ENCODE measurements at places on chromosomes 5 and 9.

- no peak overlapping the region for H3K4me3 ChIP-seq
- H3K36me3 ChIP-seq, result no peaks in the 10 kb centered on the region
- H3K27me3 ChIP-seq, result no peaks in the 10 kb centered on the region
- H3K4me1 ChIP-seq, result no peaks in the 10 kb centered on the region
Observed at GRCh38 chr5:168364151-168364661, 72.8 kb downstream of the WWC1 start.

DNA sequence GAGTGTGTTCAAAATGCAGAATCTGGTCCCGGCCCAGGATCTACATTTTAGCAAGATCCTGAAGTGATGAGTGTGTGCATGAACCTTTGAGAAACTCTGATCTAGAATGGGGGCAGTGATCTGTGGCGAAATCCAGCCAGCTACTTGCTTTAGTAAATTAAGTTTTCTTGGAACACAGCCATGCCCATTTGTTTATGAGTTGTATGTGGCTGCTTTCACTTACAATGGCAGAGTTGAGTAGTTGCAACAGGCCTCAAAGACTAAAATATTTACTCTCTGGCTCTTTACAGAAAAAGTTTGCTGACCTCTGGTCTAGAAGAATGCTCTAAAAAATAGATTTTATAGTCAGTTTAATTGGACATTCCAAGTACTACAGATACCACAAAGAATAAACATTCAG lies 588.3 kb downstream of the BNC2 start:
- H3K27ac ChIP-seq, result no peak overlapping the region
- H3K27me3 ChIP-seq, result no peaks in the 10 kb centered on the region
- no peaks in the 10 kb centered on the region for H3K36me3 ChIP-seq
- no peaks in the 10 kb centered on the region for H3K4me1 ChIP-seq

- H3K4me1 ChIP-seq, result no peaks in the 10 kb centered on the region
- no peak overlapping the region for H3K27ac ChIP-seq
- DNase-seq, result no peak
- H3K36me3 ChIP-seq, result no peaks in the 10 kb centered on the region
- no peak overlapping the region for H3K4me3 ChIP-seq
Observed at GRCh38 chr9:6239048-6239461, 23.4 kb downstream of the IL33 start.

- no peak for DNase-seq
- no peak overlapping the region for H3K27ac ChIP-seq
- no peaks in the 10 kb centered on the region for H3K27me3 ChIP-seq
- no peak overlapping the region for H3K4me3 ChIP-seq
Observed at GRCh38 chr9:36165826-36166167, 3.4 kb upstream of the CCIN start.

DNA sequence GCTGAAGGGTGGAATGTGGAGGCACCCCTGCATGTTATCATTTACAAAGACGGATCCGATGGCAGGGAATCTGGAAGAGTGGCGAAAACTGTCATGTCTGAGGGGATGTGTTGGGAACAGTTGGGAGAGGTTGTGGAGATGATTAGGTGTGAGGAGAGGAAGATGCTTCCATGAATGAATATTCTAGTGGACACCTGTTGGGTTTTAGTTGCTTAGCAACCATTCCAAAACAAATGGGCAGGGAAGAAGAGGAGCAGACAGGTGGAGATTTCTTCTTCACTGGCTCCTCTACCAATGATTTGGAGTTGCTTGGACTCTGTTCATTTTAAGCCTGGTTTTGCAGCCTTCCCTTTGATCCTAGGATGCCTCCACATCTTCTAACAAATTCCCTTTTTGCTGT lies 465.3 kb upstream of the CLINT1 start:
- H3K27me3 ChIP-seq, result no peaks in the 10 kb centered on the region
- H3K27ac ChIP-seq, result no peak overlapping the region
- H3K36me3 ChIP-seq, result no peaks in the 10 kb centered on the region
- no peak overlapping the region for H3K4me3 ChIP-seq
- H3K4me1 ChIP-seq, result no peaks in the 10 kb centered on the region

- DNase-seq, result no peak
- no peak overlapping the region for H3K4me3 ChIP-seq
- H3K36me3 ChIP-seq, result no peaks in the 10 kb centered on the region
- no peaks in the 10 kb centered on the region for H3K4me1 ChIP-seq
Observed at GRCh38 chr5:73954381-73954780, 328.4 kb downstream of the ARHGEF28 start.

- no peak overlapping the region for H3K4me3 ChIP-seq
- no peak for DNase-seq
- H3K27ac ChIP-seq, result no peak overlapping the region
- no peaks in the 10 kb centered on the region for H3K36me3 ChIP-seq
- no peaks in the 10 kb centered on the region for H3K4me1 ChIP-seq
- no peaks in the 10 kb centered on the region for H3K27me3 ChIP-seq
Observed at GRCh38 chr5:51944500-51945125, 561.4 kb downstream of the ISL1 start.

DNA sequence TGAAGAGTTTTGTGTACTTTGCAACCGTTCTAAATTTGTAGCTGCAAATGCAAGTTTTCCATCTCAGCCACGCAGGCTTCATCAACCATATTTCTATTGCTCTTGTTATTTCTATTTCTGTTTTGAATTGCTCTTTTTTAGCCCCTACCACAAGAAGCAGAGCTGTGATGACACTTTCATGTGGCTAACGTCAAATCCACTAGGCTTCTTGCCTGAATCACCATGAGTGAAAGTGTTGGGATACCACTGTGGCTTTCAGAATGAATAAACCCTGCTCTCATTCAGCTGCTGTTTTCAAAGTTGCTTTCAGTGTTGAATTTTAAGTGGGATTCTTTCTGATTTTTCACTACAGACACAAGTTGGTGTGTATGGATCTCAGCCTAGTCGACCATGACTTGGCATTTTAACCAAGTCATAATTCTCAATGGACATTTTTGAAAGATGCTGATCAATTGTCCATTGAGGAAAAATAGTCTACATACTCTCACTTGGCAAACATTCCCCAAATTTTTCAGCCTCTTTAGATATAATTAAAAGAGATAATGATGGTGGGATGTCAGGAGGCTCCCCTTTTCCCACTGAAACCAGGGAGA lies 41.0 kb upstream of the MTAP start:
- H3K27ac ChIP-seq, result no peak overlapping the region
- no peaks in the 10 kb centered on the region for H3K36me3 ChIP-seq
- no peak for DNase-seq
- H3K4me3 ChIP-seq, result no peak overlapping the region
- peaks cover 2% of the 10 kb centered on the region for H3K27me3 ChIP-seq

DNA sequence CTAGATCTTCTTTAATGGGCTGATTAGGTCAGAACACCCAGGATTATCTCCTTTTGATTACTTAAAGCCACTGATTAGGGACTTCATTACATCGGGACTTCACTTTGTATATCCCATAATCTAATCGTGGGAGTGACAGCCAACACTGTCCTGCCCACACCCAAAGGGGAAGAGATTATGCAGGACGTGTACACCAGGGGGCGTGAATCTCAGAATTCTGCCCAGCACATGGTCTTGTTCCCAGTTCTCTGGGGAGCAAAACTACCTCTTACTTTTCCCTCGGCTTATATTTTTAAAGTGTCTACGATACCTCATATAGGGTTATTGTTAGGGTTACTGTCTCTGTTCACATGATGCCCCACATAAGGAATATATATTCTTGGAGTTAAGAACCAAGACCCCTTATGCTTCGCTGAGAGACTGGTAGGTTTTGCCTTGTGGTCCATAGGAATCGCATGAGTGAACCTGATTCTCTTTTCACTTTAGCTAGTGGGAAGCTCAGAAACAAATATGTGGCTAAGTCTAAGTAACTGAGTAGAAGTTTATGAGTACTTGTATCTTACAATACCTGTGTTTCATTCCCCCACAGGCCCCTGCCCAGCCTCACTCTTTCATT lies 192.7 kb downstream of the GNA14 start:
- H3K4me1 ChIP-seq, result peaks cover 2% of the 10 kb centered on the region
- H3K27ac ChIP-seq, result no peak overlapping the region
- DNase-seq, result peak; percentile 24
- H3K4me3 ChIP-seq, result no peak overlapping the region
- no peaks in the 10 kb centered on the region for H3K27me3 ChIP-seq

DNA sequence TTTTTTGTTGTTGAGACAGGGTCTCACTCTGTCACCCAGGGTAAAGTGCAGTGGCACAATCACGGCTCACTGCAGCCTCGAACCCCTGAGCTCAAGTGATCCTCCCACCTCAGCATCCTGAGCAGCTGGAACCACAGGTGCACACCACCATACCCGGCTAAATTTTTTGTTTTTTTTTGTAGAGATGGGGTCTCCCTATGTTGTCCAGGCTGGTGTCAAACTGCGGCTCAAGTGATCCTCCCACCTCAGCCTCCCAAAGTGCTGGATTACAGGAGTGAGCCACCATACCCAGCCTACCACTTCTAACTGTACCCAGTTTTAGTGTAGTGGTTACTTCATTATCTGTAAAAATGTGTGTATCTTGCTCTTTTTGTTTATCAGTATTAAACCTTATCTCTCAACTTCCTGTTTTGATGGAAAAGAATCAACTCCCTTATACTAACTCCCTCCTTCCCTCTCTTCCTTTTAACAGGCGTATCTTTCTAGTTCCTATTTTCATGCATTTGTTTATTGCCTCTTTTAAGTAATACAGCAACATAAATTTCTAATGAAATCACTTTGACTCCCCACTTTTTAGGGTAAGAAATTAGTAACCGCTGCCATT lies 33.1 kb downstream of the GRAMD2B start:
- H3K4me1 ChIP-seq, result peaks cover 9% of the 10 kb centered on the region
- no peak overlapping the region for H3K4me3 ChIP-seq
- no peak for DNase-seq
- H3K36me3 ChIP-seq, result no peaks in the 10 kb centered on the region
- no peak overlapping the region for H3K27ac ChIP-seq

- no peaks in the 10 kb centered on the region for H3K27me3 ChIP-seq
- no peaks in the 10 kb centered on the region for H3K36me3 ChIP-seq
- H3K4me3 ChIP-seq, result no peak overlapping the region
- no peak for DNase-seq
- peaks cover 80% of the 10 kb centered on the region for H3K4me1 ChIP-seq
Observed at GRCh38 chr5:119316086-119316485, 39.7 kb upstream of the TNFAIP8 start.

DNA sequence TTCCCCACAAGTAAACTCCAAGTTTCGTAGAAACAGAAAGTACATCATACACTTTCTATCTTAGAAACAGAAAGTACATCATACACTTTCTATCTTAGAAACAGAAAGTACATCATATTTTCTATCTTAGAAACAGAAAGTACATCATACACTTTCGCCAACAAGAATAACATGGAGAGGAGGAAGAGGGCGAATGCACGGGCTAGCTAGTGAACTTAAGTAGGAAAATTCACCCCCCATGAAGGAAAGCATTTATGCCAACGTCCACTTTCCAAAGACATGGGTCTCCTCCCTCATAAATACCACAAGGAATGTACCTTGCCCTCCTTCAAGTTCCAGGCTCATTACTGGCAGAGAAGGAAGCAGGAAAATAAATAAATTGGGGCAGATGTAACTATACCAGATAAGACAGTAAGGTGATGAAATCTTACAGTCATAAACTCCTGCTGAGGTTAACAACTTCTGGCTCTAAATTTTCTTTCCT lies 64.7 kb downstream of the FRMD3 start:
- H3K4me3 ChIP-seq, result no peak overlapping the region
- peak overlapping the region; percentile 58 for H3K27ac ChIP-seq
- H3K27me3 ChIP-seq, result no peaks in the 10 kb centered on the region
- DNase-seq, result no peak
- H3K36me3 ChIP-seq, result no peaks in the 10 kb centered on the region

- no peak overlapping the region for H3K27ac ChIP-seq
- no peaks in the 10 kb centered on the region for H3K36me3 ChIP-seq
- no peaks in the 10 kb centered on the region for H3K4me1 ChIP-seq
- no peak overlapping the region for H3K4me3 ChIP-seq
Observed at GRCh38 chr5:10123254-10123989, 126.3 kb downstream of the ATPSCKMT start.

DNA sequence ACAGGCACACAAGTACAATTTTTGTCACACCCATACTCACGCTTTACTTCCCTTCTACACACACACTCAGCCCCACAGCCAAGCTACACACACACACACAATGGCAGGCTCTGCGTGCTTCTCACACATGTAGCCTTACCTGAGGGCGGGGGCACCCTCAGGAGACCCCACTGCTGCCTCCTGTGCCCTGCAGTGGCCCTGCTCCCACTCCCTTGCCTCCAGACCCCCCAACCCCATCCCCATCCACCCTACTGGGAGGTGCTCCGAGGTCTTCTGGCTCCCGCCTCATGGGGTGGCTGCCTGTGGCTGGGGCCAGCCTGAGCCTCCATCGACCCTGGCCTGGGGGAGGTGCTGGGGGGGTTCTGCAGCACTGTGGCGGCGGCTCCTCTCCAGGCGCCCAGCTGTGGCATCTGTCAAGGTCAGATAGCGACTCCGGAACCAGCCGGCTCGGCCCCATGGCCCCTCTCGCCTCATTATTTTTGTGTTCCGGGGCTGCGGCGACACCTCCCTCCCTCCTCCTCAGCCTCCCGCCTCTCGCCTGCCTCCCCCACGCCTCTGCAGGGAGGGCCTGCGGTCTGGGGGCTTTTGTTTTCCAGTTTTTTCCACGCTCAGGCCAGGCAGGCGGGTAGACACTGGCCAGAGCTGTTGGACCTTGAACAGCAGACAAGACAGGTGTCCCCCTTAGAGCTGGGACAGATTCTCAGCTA lies 21.7 kb downstream of the CXXC5 start:
- no peak for DNase-seq
- H3K36me3 ChIP-seq, result no peaks in the 10 kb centered on the region
- peak overlapping the region; percentile 59 for H3K4me3 ChIP-seq
- H3K27ac ChIP-seq, result peak overlapping the region; percentile 68
- peaks cover 64% of the 10 kb centered on the region for H3K4me1 ChIP-seq

DNA sequence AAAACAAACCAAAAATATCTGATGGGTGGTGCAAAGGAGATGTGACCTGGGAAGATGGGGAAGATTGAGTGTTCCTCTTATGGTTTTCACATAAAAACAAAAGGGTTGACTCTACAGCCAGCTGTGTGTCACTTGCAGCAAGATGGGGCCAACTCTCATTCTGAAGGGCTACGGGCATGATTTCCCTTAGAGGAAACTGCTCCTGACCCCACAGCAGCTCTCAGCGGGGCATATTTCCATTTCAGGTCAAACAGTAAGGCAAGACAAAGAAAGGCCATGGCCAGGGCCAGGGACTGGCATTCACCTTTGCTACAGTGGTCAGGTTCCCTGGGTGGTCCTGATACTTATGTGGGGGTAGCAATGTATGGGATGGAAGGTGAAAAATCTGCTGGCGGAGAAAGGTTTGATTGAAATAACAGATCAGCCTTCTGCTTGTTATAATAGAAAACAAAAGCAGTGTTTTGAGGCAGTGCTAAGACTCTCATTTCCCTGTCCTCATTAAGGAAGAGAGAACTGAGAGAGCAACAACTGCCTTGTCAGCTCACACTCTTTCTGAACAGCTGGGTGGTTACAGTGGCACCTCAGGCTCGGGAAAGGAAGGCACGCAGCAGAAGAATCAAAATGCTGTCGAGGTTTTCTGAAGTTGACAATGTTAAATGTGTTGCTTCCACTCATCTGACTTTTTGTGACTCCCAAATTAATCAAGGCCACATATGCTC lies 120.7 kb upstream of the PCA3 start:
- H3K4me1 ChIP-seq, result no peaks in the 10 kb centered on the region
- no peak overlapping the region for H3K27ac ChIP-seq
- no peaks in the 10 kb centered on the region for H3K36me3 ChIP-seq
- no peak overlapping the region for H3K4me3 ChIP-seq

- H3K4me1 ChIP-seq, result peaks cover 2% of the 10 kb centered on the region
- peak overlapping the region; percentile 89 for H3K4me3 ChIP-seq
- no peak overlapping the region for H3K27ac ChIP-seq
- H3K27me3 ChIP-seq, result no peaks in the 10 kb centered on the region
- no peaks in the 10 kb centered on the region for H3K36me3 ChIP-seq
Observed at GRCh38 chr5:139394123-139394653, 716 bp downstream of the PROB1 start.

- no peaks in the 10 kb centered on the region for H3K36me3 ChIP-seq
- no peak for DNase-seq
- no peaks in the 10 kb centered on the region for H3K4me1 ChIP-seq
- H3K27me3 ChIP-seq, result peaks cover 2% of the 10 kb centered on the region
- H3K4me3 ChIP-seq, result no peak overlapping the region
- no peak overlapping the region for H3K27ac ChIP-seq
Observed at GRCh38 chr5:64497386-64497785, 8.4 kb upstream of the RGS7BP start.

All from T-cell (primary cell).